ENCODE measurements at places on chromosomes 5 and 9.

DNA sequence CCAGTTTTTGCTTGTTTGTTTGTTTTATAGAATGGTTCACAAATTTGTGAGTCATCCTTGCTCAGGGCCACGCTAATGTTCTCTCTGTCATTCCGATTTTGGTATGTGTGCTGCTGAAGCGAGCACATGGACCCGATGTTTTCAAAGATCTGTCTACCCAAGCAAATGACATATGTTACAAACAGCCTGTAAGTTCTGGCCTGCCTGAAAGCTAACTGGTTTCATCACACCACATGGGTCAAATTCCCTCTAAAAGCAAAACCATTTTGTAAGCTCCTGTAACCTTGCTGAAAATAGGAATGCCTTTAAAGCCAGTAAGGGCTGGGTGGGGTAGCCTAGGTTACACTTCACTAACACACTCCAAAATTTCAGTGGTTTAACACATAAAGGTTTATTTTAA, 25.4 kb downstream of the DMRT3 start:
- no peak for DNase-seq

GRCh38 chr5:139092741-139093343, 105.3 kb downstream of the SIL1 start:
- DNase-seq, result no peak

GRCh38 chr9:97534961-97535594, 33.6 kb downstream of the TMOD1 start:
- no peak for DNase-seq

GRCh38 chr9:113955076-113955752, 79.1 kb downstream of the ZNF618 start:
- peak; percentile 32 for DNase-seq

DNA sequence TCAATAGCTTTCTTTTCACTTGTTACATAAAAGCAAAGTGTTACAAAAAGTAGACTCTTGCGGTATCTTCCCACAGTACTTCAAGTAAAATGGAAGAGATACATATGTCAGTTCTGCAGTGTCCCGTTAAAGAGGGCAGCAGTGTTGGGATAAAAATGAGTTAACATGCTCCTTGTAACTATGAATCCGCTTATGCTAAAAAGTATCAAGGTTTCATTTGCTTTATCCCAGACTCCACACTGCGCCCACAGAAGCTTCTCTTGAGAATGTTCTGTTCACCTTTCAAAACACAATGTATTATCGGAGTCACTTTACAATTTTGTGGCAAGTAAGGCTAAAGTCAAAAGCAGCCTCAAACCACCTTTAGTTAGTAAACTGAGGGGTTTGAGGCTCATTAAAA, 790 bp downstream of the PTAR1 start:
- DNase-seq, result no peak

DNA sequence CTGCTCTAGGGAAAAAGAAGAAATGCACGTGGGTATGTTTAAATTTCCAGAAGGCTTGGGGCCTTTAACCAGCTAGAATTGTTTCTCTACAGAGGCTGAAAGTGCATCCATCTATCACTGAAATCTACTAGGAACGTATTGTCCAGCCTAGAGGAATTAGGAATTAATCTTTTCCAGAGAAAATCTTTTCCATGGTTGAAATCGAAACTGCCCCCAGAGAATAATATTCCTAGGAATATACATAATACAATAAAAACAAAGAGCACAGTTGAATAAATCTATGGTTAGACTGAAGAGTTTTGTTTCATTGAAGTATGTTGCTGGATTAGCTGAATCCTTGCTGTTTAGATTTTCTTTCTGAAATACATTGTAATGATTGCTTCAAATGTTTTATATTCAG, 378.5 kb downstream of the PLK2 start:
- DNase-seq, result no peak

DNA sequence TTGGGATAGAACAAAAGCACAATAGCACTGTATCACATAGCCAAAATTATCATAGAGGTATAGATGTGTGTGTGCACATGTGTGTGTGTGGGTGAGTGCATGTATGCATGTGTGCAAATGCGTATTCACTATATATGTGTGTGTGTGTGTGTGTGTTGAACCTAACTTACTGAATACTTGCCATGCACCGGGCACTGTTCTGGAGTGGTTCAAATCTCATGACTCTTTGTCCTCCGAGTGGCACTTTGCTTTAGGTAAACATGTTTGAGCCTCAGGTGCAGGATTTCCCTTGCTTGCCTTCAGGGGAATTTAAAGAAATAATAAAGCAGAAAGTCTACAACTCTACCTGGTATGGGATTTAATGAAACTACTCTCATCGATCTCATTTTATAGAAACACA, 183.5 kb upstream of the GDNF start:
- DNase-seq, result no peak

DNA sequence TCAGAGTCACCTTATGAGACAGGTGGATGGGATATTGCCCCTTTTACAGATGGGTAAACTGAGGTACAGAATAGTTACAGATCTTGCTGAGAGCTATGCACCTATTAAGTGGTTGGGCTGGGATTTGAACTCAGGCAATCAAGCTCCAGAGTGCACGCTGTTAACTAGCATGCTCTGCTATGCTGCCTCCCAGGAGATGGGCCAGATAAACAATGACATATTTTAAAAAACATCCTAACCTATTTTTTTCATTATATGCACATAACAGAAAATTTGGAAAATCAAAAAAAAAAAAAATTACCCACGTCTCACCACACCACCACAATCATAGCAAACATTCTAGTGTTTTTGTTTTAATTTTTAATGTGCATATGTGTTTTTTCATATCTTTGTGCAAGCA, 123.4 kb upstream of the STC2 start:
- DNase-seq, result peak; percentile 42

DNA sequence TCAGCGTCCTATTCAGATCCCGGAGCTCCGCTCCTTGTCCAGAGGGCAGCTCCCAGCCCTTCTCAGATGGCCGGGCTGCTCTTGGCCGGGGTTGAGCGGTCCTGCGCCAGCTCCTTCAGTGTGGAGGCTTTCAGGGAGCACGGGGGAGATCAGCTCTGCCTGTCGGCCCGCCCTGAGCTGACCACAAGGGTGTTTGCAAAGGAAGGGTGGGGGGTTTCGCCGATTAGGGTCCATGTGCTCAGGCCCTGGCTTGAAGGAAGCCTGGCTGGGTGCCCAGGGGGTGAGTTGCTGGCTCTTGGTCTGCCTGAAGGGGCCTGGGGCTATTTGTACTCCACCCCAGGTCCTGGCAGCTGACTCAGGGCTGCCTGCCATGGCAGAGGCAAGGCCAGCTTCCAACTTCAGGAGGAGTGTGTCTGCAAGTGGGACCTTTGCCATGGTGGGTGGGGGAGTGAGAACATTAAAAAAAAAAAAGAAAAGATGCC, 250.1 kb upstream of the KLF4 start:
- peak; percentile 63 for DNase-seq

- DNase-seq, result no peak
Observed at GRCh38 chr5:18702821-18703220, 1068.6 kb downstream of the TAF11L14 start.
